ENCODE measurements at places on chromosomes 12 and 14. TPM values are rescaled to one million over a fixed set of nuclear protein-coding genes. Genes with fewer than 3 reads are reported as not detected.

The MUCL1 gene
- total RNA-seq = not detected

DNA sequence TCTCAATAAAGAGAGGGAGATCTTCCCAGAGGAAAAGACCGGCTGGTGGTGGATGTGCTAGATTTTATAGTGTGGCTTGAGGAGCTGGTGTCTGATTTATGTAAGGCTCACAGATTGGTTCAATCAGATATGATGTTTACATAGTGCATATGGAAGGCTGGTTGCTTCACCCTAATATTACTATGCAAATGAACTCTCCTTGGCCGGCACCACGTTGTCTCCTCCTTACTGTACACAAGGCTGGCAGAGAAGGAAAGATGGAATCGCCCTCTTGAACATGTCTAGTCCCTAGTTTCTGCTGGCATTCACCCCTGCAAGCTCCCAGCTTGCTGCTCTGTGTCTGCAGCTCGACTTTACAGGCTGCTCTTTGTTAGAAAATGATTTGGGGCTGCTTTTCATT, 8.9 kb downstream of the FAM186A start:
- no peak for DNase-seq

DNA sequence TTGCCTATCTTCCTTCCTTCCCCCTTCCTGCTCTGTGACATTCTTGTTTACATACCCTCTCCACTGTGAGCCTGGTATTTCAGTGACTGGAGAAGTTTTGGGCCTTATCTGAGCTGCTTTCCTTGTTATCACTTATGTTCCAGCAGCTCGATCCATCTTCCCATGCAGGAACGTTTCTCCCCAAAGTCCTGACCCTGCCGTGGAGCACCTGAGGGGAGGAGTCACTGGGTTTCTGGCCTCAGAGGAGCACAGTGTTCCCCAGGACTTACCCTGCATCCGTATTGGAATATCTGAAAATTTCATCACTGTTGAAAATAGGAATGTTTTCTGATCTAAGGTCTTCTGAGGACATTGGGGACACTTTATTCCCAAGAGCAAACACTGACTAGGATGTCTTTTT, 141.8 kb downstream of the CACNA1C start:
- no peak for DNase-seq

DNA sequence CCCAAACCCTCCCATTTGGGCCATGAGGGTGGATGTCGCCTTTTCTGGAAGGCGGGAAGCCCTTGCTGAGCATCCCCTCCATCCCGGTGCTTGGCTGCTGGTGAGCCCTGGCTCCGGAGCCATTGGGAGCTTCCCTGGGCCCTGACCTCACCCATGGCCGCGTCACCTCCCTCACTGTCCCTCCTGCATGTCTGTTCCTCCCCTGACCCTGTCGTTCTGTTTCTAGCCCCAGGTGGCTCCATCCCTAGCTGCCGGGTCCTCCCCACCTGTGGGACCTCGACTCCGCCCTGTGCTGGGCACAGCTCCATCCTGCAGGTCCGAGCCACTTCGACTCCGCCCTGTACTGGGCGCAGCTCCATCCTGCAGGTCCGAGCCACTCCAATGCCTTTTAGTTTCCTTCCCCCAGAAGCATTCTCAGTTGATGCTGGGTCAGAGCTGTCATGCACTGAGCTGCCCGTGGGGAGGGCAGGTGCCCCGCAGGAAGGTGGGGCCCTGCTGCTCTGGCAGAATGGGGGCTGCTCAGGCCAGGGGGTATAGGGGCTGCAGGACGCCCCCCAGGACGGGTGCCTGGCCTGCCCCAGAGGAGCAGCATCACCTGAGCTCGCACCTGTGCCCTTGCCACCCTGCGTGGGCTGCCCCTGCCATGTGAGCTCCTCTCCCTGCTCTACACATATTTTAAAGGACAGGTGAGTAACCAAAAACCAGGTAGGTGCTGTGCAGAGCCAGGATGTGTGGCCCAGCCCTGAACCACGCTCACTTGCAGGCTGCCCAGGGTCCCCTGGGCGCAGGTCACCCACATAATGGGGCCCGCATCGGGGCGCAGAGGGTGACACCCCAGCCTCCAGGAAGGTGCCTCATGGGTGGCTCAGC, 19.0 kb downstream of the NOC4L start:
- DNase-seq = no peak

DNA sequence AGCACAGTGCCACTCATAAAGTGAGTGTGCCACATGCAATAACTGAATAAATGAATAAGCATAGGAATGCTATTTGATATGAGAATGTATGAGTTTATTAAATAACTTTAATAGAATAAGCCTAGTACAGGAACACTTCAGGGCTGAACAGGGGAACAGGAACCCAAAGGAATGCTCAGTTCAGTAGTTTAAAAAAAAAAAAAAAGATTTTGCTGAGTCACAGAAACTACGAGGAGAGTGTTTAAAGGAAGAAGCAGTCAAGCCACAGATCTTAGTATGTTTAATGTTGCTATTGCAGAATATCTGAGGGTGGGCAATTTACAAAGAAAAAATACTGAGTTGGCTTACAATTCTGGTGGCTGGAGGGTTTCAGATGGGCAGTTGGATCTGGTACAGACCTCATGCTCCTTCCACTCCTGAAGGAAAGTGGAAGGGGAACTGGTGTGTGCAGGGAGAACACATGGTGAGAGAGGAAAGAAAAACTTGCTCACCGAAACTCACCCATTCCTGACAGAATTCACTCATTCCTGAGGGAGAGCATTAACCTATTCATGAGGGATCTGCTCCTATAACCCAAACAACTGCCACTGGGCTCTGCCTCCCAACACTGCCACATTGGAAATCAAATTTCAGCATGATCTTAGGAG, 880.3 kb upstream of the MGAT4C start:
- no peak for DNase-seq

The LRRC10 gene
- not detected for total RNA-seq

The FOXG1 gene
- total RNA-seq = 0.10 TPM

DNA sequence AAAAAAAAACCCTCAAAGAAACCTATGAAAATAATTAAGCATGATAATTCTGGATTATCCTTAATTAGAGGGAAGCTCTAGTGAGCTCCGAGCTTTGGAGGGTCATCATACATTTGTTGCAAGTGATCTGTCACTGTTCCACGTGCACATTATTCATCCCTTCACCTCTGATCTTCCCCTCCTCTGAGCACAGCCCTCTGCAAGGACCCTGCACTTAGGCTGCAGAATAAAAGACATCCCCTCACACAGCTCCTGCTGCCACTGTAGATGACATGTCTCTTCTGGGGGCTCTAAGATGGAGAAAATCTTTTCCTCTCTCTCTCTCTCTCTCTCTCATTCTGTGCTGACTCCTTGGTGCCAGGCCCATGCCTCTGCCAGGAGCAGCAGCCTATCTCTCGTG, 300.4 kb downstream of the EGLN3 start:
- DNase-seq = no peak

Measured in tongue (tissue), 3 donors.